ENCODE measurements at places on chromosomes 6 and 20.

GRCh38 chr6:40328386-40328985 is 258.7 kb downstream of the LRFN2 start:
- no peak for DNase-seq

- no peak for DNase-seq
These were observed 77.9 kb downstream of the FKBP5 start for GRCh38 chr6:35610830-35611229.

- no peak for DNase-seq
These were observed 162.2 kb downstream of the KCNQ5 start for GRCh38 chr6:72784071-72784470.

- DNase-seq = no peak
These were observed 572.7 kb downstream of the DHX35 start for GRCh38 chr20:39534846-39535245.

GRCh38 chr6:53718597-53719460 is 53.3 kb upstream of the KLHL31 start:
- DNase-seq = peak; percentile 40

DNA sequence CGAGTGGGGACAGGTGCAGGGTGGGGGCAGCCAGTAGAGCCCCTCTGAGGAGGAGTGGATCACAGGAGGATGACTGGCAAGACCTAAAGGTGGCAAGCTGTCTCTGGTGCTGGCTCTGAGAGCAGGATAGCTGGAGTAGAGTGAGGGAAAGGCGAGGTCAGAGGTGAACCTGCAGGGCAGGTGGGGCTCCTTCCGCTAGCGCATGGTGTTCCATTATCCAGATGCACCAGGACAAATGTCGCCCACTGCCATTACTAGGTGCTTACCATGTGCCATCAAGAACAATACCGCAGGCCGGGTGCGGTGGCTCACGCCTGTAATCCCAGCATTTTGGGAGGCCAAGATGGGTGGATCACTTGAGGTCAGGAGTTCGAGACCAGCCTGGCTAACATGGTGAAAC is 18.3 kb upstream of the FAM110A start:
- DNase-seq = no peak

GRCh38 chr6:154154389-154154967 is 115.4 kb downstream of the OPRM1 start:
- DNase-seq = no peak

DNA sequence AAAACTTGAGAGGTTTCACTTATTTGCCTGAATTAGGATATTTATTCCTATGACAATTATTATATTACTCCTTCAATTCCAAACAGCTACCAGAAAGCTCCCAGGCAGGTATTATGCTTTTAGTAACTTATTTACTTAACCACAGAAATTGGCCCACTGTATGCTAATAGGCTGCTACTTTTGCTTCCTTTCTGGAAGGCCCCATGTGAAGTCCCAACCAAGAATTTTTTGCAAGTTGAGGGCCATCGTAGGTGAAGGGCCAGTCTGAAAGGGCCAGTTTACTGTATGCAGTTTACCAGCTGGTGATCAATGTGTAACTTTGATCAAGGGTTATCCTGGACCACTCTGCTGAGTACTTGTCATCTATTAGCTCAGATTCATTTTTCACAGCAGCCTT is 45.0 kb downstream of the EDN1 start:
- no peak for DNase-seq

DNA sequence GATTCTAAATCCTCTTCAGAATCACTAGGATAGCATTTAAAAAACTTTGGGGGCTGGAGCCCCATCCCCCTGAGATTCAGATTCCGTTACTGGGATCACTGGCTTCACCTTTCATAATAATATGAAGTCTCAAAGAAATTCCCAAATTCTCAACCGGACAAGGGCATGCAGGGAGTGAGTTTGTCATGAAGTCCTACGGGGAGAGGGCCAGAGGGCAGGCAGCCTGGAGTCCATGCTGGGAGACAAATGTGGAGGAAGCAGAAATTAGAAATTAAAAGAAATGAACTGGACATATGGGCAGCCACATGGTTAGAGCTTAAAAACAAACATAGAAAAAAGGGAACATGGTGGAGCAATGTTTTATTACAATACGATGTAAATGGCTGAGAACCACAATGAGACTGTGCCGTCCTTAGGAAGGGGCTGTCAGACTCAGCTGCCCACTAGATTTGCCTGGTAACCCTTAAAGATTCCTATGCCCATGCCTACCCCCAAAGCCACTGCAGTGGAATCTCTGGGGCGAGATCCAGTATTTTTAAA is 142.6 kb downstream of the CEBPB start:
- DNase-seq = no peak

- no peak for DNase-seq
These were observed 89.2 kb downstream of the FOXA2 start for GRCh38 chr20:22495172-22495571.

DNA sequence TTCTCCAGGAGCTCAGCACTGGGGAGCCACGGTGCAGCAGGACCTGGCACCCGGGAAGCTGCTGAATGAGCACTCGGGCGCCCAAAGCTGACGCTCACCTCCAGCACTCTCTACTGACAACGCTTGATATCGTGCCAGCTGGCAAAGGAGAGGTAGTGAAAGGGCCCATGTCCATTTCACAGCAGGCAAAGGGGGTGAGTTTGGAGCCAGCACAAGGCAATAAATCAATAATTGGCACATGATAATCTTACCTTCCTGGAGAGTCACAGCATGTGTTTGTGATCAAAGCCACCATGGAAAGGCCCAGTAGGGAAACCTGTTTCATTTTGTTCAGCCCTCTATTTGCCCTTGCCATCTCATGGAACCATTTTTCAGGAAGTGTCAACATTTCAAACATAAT is 23.3 kb upstream of the SMIM26 start:
- no peak for DNase-seq

- no peak for DNase-seq
These were observed 442.4 kb upstream of the SOX4 start for GRCh38 chr6:21151119-21151518.

DNA sequence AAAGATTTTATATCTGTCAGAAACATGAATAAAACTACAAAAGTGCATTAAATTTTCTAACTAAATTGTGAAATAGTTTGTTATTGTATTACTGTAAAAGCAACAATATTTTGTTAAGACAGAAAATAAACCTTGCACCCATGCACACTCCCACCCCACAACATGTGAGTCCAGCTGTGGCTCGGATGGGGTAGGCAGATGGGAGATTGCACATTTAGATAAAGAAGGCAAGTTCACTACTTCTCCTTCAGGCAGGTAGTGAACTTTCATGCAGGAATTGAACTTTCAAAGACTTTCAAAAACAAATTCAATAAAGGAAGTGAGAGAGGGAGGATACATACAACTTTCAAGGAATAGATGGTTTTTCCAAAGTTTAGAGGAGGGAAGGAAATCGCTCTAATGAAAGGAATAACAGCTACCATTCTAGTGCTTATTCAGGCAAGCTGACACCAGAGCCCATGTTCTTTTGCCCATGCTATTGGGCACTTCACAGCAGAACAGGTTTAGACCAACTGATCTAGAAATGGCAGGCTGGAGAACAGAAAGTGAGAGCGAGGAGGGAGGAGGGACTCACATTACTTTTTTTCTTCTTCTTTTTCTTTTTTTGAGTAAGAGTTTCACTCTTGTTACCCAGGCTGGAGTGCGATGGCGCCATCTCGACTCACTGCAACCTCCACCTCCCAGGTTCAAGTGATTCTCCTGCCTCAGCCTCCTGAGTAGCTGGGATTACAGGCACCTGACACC is 28.5 kb downstream of the SF3B5 start:
- no peak for DNase-seq

DNA sequence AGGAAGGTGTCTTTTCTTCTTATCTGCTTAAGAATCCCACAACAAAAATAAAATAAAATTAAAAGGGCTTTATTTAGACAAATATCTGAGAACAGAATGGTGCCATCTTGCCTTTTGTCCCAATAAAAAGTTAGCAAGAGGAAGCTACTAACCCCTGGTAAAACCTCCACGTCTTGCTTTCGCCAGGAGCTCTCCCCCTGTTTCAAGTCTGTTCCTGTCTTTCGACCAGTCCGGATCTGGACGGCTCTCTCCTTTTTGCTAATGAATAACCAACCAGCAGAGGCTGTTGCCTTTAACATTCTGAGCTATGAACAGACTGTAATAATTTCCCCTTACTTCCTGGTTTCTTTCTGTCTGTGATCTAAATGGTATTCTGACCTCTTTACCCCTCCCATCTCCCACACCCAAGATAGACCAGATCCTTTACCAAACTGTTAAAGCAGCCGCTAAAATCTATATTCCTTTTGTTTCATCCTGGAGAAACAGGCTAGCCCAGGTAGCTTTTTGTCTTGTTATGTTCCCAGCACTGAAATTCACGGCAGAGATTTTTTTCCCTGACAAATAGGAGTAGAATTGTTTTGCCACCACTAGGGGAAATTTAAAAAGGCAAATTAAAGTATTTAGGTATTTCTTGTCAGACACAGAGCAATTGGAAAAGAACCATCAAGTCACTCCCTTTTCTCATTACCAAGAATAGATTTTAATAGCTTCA is at the start of gene FRK:
FRK (minus strand) TSS at position 320 of the 712 bp plus-strand sequence. CDS start 580 bp downstream, outside the sequence.
- no peak for DNase-seq

GRCh38 chr20:35305682-35306556 is 13.7 kb upstream of the FAM83C start:
- peak; percentile 87 for DNase-seq

- no peak for DNase-seq
These were observed 1.8 kb downstream of the UQCC2 start for GRCh38 chr6:33709605-33710295.

DNA sequence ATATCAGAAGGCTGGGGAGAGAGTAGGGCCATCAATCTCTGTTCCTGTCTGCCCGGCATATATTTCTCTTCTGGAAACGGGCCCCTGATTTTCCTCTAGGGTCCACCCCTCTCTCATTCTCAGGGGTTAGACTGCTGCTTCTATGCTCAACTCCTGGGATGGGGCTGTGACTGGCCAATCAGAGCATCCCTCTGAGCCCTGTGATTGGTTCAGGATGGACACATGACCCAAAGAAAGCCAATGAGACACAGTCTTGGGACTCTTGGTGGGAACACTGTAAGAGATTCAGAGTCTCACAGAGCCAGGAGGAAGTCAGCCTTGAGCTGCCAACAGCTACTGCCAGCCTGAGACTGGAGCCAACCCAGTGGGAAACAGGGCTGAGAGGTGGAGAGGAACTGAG is 31.0 kb upstream of the KCNB1 start:
- DNase-seq = no peak

DNA sequence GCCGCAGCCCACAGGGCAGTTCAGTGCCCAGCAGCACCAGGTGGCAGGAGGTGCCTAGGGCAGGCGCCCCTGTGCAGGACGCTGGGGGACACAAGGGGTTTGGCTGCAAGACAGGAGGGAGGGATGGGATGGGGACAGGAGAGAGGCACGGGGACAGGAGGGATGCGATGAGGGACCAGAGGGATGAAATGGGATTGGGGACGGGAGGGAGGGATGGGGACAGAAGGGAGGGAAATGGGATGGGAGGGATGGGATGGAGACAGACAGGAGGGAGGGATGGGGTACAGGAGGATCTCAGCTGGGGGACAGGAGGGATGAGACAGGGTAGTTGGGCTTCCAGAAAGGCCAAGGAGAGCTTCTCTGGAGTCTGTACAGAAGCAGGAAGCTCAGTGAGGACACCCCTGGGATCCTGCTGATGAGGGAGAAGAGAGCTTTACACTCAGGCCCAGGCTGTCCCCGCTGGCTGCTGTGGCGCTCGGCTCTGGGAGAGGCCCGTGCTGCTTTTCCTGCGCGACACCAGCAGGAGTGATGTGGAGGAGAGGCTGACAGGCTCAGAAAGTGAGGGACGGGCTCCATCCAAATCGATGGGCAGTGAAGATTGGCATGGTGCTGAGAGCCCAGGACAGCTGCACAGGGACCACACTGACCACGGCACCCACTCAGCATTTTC is 400.8 kb downstream of the SMOC2 start:
- DNase-seq = no peak

GRCh38 chr20:56359212-56360132 is 698 bp downstream of the FAM210B start:
- peak; percentile 73 for DNase-seq

DNA sequence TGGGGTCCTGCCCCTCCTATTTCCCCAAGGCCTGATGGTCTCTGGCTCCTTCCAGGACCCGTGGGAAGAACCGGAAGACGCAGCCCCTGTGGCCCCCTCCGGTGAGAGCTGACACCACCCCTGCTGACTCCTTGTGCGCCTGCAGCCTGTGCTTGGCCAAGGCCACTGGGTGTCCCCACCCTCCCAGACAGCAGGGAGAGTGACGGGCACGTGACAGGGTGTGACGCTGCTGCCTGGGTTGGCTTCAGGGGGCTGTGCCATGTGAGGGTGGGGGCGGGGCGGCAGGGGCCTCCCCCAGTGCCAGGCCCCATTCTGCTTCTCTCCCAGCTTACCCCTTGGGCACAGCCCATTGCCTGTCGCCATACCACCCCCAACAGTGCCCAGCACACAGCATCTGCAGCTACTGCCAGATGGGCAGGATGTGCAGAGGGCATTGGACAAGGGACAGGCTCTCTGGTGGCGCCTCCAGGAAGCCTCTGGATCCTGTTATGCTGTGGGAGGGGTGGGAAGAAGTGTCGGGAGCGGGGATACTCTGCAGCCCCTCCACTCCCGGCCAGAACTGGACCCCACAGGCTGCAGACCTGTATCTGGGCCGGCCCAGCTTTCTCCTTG is 2.9 kb downstream of the BIRC7 start:
- DNase-seq = no peak

GRCh38 chr20:53247468-53248103 is 275.4 kb downstream of the TSHZ2 start:
- DNase-seq = no peak

DNA sequence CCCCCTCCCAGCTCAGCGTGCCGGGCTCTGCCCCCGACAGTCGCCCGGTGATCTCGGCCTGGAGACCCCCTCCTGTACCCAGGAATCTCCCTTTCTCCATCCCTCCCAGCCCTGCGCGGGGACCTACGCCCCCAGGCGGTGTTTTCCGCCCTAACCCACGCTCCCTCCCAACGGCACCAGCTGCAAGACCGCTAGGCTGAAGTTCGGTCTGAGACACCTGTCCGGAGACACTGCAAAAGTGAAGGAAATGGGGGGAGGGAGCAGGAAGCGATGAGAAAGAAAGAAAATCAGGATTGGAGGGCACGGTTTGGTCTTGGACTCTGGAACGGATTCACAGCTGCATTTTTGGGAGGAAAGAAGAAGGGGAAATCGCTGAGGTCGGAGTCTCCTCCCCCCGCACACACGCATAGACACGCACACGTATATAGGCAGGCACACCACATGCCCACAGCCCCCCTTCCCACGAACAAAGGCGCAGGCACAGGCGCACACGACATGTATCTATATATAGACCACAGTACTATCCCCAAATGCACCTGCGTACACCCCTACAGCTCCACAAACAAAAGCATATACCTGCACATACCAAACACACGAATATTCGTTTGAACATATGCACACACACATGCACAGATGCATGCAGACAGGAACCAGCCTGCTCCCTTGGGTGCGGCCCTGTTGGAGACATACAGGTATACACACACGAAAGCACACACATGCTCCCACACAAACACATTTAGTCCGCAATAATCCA is 1.0 kb downstream of the SLC32A1 start:
- no peak for DNase-seq
